Lower lobe of right lung (tissue), 2 donors: ENCODE measurements at places on chromosomes 5 and 9. TPM values are rescaled to one million over a fixed set of nuclear protein-coding genes. Genes with fewer than 3 reads are reported as not detected.

- DNase-seq: peak; percentile 79
Measured at GRCh38 chr5:122076669-122077365, 1.2 kb downstream of the LOX start.

The C7 gene
- total RNA-seq: 237 TPM

GRCh38 chr9:117156771-117157535, 257.9 kb downstream of the ASTN2 start:
- DNase-seq: no peak

The TGFBR1 gene
- total RNA-seq: 78.8 TPM

The CNTFR gene
- 2.5 TPM for total RNA-seq

- DNase-seq: peak; percentile 54
Measured at GRCh38 chr9:113857875-113858274, 18.2 kb upstream of the ZNF618 start.

DNA sequence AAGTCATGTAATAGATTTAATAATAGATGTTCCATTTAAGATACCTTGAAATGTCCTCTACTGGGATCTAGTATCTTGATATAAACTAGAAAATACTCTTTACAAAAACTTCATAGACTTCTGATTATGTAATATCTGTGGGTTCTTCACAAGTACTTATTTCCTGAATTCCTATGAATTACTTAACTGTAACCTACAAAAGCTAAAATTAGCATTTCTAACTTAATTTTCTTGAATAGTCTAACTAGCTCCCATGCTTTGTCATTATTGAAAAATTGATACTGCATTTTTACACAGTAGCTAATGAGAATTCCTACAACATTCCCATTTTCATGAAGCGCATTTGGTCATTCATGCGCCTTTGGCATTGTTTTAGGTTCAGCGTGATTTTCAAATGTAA, 1828.2 kb downstream of the MAT2B start:
- DNase-seq: no peak

- DNase-seq: no peak
Measured at GRCh38 chr5:16619136-16619535, 2.3 kb upstream of the RETREG1 start.

The PCA3 gene
- total RNA-seq: not detected

DNA sequence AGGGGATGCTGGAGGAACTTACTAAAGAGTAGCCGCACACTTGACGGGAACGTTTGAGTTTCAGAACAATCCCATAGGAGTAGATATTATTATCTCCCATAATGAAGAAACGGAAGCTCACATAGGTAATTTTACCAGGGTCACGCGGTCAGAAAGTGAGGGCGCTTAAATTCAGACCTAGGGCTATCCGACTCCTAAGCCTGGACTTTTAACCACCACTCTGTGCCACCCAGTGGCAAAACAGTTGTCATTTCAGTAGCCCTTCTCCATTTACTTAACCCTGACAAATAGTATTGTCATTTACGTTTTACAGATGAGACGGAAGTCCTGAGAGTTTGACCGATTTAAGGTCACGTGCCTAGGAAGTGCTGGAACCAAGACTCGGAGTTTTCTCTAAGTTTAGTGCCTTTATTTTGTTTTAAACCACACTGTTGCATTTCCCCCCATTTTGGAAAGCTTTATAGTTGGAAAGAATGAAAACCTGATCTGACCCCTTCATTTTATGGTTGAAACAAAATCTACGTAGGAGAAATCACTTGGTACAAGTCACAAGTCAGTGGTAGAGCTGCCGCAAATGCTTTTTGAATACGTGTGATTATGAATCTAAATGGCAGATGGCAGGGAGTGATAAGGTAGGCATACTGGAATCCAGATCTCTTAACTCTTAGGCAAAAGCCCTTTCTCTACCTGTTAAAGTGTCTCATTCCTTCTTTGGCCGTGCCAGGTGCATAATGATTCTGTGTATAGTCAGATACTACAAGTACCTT, 650 bp downstream of the MRRF start:
- DNase-seq: no peak

DNA sequence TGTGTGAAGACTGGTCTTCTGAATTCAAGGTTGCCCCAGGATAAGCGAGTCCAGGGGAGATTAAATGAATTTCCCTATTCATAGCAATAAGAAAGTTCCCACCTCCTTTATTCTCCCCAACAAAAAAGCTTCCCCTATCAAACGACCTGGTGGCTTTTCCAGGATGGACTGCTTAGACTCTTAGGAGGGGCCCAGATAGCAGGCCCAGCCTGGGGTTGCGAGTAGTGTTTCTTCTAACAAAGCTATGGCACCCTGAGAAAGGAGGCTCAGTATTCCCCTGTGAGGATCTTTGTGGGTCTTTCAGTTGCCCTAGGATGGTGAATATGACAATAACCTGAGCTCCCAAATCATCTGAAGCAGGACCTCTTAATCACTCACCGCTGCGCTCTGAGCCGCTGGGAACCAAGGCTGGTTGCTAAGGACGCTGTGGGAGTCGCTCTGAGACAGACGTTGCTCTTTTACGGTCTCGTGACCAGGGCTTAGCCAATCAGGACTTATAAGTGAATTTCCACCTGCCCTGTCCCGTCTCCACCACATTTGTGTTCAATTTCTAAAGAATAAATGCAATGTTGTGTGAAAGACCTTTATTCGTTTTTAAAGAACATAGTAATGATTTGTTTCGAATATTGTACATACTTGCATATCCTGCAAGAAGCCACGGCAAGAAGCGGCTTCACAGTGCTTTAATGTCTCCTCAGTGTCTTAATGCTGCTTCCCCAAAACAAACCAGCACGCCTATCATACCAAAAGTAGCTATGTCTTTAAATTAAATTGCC, at the start of gene TMEM232:
Gene TMEM232 (minus strand): TSS at position 423 of the 776 bp plus-strand sequence. CDS start 59,319 bp downstream, outside the sequence.
- peak; percentile 84 for DNase-seq

The ENTPD8 gene
- 0.15 TPM for total RNA-seq

GRCh38 chr9:20032413-20033006, 243.7 kb upstream of the SLC24A2 start:
- no peak for DNase-seq

DNA sequence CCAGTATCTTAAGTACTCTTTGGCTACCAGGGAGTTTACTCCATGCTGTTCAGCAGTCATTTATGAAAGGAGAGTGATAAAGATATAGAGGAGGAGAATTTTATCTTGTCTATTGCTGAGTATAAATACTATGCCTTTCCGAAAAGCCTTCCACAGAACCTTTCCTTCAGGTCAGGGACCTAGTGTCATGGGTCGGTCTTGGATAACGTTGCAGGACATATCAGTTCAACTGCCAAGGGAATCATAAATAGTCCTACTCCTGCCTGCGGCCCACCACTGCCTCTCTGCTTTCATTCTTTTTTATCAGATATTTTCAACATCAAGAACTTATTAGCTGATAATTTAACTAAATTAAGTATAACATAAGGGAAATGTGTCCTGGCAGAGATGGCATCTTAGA, 122.0 kb upstream of the CCDC152 start:
- DNase-seq: no peak

- DNase-seq: no peak
Measured at GRCh38 chr5:144369006-144369405, 198.3 kb downstream of the KCTD16 start.

GRCh38 chr5:65791712-65792673, 70.0 kb downstream of the NLN start:
- no peak for DNase-seq

The PTGDS gene
- 225 TPM for total RNA-seq

DNA sequence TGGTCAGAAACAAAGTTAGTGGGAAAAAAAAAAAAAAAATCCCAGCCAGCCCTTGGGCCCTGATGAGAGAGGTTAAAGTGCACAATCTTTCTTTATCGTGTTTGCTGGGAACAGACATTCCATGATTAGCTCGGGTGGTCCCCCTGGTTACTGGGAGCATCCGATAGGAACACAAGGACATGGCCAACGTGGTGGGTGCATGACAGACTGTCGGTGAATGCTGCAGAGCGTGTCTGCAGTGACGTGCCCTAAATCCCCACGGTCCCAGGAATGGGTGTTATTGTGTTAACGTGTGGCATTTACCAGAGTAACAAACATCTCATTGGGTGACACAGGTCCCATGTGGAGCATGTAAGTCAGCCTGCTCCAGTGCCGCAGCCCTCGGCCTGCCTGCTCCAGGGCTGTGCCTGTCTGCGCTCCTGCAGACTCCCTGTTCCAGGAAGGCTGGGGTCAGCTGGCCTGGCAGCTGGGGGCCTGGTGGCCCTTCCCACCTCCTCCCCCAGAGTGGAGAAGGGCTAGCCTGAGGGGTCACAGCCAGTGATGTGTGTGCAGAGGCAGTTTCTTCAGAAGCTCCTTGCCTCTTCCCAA, 34.3 kb upstream of the TBC1D2 start:
- no peak for DNase-seq

- no peak for DNase-seq
Measured at GRCh38 chr5:121962347-121962670, 534 bp downstream of the SRFBP1 start.

DNA sequence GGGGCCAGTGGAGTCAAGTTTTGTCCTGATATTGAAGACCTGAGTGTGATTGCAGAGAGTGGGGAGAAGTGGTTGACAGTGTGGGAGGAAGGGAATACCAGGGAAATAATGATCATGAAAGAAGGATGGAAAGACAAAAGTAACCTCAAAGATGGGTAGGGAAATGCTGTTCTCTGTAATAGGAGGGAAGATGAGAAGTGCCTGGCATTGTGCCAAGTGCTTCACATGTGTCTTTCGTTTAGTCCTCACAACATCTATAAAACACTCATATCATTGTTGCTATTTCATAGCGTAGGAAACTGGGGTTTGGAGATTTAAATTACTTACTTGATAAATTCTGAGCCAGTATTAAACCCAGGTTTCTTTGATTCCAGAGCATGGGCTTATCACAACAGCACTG, 472.3 kb downstream of the LRRC70 start:
- no peak for DNase-seq

DNA sequence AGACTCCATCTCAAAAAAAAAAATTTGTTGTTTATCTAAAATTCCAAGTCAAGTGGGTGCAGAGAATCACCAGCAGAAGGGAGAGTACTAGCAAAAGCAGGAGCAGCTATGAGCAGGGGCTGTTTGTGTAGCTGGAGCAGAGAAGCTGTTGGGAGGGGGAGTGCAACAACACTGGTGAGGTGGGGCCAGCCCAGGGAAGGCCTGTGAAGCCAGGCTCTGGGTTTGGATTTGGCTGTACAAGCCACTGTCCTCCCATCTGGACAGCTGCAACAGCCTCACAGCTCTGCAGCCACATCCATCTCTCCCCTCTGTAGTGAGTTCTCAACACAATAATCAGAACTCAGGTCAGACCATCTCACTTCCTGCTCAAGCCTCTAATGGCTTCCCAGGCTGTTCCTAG, 59.4 kb downstream of the TMOD1 start:
- DNase-seq: no peak

The PCDHB7 gene
- total RNA-seq: 1.9 TPM

GRCh38 chr5:124867137-124867704, 120.8 kb upstream of the ZNF608 start:
- DNase-seq: no peak

GRCh38 chr5:94890907-94891306, 272.4 kb downstream of the SLF1 start:
- no peak for DNase-seq

GRCh38 chr9:97277953-97278352, 29.5 kb upstream of the CCDC180 start:
- DNase-seq: no peak

DNA sequence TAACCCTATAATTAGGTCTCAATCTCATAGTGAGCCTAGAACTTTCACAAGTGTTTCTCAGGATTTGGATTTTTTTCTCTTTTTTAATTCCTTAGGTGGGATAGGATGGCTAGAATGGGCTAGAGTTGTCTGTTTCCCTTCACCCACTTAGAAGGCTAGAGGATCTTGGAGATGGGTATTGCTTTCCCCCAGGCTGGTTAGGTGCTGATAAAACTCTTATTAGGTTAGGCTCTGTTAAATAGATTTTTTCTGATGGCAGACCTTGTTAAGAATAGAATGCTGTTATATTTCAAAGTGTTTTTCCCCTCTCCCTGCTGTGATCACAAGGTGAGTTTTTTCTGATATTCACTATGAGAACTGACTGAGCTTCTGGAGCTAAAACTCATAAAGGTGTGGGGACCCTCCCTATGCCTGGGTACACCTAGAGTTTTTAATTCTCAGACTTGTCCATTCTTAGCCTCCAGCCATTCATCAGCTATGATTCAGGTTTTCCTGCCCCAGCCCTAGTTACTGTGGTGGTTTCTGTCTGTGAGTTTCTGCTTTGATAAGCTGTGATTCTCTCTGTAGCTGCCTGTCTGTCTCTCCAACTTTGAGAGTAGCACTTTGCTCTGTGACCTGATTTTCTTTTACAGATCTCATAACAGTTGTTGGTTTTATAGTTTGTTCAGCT, 132.4 kb downstream of the HACD4 start:
- no peak for DNase-seq

GRCh38 chr5:66810151-66810550, 214.0 kb downstream of the MAST4 start:
- no peak for DNase-seq

The SAXO1 gene
- 0.15 TPM for total RNA-seq

DNA sequence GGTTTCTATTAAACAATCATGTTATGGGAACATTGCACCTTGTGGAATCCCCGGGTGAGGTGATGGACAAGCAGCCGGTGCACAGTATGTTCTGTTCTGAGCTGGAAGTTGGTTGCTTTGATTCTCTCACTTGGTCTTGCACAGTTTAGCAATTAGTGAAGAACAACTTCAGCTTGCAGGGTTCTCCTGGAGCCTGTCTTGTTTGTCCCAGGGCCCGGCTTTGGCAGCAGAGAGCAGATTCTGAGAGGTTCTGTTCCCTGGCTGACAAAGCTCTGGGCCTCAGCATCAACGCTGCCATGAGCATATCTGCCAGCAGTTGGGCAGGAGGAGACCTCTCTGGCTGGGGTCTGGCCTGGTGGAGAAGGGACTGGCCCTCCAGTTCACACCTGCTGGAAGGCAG, 16.9 kb downstream of the GADD45G start:
- no peak for DNase-seq

The ANP32B gene
- 120 TPM for total RNA-seq

DNA sequence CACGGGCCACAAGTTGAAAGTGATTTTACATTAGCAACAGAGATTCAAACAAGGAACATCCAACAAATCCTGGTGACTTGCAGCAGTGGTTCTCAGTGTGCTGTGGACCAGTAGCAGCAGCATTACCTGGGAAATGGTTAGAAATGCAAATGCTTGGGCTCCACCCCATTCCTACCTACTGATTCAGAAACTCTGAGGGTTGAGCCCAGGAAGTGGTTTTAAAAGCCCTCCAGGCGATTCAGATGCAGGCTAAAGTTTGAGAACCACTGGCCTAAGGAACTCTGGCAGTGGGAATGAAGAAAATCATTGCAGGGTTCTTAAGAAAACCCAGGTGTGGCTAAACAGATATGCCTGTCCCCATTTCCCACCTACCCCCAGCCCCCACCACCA, 398.8 kb downstream of the ENC1 start:
- DNase-seq: no peak

DNA sequence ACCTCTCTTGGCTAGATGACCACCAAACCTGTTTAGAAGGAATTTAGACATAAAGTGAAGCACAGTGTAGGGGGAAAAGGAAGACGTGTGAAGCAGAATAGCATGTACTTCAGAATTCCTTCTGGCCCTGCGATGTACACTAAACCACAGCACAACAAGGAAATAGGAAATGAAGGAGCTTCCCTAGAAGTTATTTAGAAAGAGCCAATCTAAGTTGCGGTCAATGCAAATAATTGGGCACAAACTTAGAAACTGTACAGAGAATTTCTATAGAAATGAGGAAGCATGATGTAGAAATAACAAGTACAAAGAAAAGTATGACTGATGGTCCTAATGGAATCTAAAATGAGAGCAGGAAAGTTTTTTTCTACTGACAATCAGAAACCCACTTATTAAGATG, 41.5 kb downstream of the ANKRD55 start:
- DNase-seq: no peak

The ANKRD18A gene
- total RNA-seq: 4.3 TPM
